ENCODE measurements at places on chromosomes 1 and 21.

DNA sequence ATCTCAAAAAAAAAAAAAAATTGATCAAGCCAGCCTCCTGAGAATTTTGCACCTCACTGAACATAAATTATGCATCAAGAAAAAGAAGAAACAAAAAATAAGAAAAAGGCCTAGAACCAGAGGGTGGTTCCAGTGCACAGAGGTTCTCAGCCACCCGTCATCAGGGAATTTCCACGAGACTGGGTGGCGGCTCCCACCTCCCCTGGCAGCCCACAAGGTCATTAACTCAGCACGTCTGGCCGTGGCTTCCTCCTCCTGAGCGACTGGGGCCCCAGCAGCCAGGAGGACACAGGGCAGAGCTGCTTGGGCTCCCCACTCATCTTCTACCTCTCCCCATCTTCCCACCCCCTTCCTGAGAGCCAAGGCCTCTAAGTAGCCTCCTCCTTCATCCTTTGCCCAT is 15.7 kb upstream of the TMEM51 start:
- DNase-seq = no peak

GRCh38 chr1:230863449-230863848 is 4.9 kb downstream of the C1orf198 start:
- DNase-seq = no peak

- DNase-seq = no peak
Observed at GRCh38 chr1:208686592-208686991, 442.4 kb upstream of the PLXNA2 start.

DNA sequence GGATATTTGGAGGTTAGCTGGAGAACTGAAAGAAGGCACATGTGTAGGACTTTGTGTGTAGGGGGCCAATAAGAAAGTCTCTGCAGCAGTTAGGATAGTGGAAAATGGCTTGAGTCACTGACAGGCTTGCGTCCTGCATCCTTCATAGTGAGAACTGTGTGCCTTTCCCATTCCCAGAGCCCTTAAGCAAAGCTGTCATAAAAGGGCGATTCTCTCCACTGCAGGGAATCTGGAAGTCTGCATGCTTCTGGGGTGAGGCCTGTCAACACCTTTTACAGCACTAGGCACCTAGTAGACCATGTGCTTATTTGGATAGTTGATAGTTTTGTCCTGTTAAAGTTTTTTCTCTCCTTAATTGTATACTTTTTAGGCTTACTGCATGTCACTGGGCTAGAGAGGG is 39.4 kb upstream of the MACF1 start:
- no peak for DNase-seq

DNA sequence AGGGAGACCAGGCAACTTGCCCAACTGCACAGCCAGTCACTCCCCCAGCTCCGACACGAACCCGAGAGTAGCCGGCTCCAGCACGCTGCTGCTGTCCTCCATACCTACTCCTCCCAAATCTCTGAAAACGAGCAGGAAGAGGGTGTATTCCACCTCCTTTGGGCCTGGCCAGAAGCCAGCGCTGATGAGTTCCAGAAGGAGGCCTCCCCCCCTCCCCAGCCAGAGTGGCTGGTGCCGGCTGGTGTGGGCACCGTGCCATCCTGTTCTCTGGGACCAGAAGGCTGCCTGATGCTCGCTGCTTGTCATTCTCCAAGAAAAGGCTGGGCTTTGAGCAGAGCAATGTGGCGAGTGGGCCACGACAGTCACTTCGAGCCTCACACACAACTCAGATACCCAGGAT is 22.2 kb downstream of the KCNN3 start:
- DNase-seq = no peak

- DNase-seq = peak; percentile 62
Observed at GRCh38 chr1:9589719-9590157, 1.0 kb downstream of the TMEM201 start.

DNA sequence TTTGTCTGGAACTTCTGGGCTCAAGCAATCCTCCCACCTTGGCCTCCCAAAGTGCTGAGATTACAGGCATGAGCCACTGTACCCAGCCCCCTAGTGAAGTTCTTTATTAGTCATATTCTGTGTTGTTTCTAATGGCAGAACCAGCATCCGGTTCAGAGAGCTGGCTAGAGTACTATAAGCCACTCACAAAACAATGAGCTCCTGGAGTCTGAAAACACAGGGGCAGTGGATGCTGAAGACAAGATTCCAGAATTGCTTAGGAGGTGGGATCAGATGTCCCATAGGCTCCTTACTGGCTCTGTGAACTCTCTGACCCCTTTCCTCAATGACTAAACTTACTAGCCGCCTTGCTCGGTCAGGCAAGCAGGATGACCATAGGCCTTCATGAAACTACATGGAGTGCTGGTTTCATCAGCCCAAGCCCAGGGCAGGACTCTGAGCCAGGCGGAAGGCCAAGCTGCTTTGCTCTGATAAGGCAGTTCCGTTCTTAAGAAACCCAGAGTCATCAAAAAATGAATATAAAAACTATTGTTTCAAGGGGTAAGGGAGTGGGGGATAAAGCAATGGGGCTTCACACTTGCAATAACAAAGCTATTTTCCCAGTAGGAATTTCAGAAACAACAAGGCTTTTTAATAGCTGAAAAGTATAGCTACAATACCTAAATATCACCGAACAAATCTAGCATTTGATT is 8.1 kb downstream of the MTHFR start:
- DNase-seq = no peak

GRCh38 chr1:117615474-117615873 is 9.6 kb downstream of the TENT5C start:
- no peak for DNase-seq

GRCh38 chr1:153404768-153405167 is 11.6 kb upstream of the S100A7A start:
- no peak for DNase-seq

GRCh38 chr1:226063977-226064815 is 1.7 kb downstream of the H3-3A start:
- DNase-seq = no peak

DNA sequence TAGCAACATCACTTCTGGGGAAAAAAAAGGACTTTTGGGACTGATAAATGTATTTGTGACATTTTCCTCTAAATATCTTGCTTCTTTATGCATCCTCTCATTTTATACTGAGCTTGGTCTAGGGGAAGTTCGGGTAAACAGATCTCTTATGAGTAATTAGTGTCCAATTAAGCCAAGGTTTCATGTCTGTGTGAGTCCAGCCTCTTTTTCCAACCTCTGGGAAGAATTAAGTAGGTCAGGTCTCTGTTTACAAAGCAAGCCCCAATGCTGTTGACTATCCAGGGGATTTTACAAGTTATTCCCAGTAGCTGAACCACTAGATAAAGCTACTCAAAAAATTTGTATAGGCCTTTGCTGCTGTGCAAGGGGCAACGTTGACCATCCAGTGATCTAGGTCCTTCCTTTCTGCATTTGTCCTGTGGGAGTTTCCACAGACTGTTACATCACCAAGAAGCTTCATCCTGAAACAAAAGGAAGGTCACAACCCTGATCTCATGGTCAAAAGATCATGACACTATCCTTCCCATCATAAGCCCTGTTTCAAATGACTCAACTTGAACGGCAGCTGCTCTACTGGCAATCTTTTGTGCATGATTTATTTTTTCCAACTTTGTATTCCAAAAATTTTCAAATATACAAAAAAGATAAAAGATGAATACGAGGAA is 74.3 kb downstream of the ETS2 start:
- DNase-seq = no peak

- no peak for DNase-seq
Observed at GRCh38 chr1:20322081-20322824, 31.6 kb downstream of the VWA5B1 start.

GRCh38 chr1:92343061-92343460 is 44.2 kb downstream of the RPAP2 start:
- DNase-seq = no peak

- no peak for DNase-seq
Observed at GRCh38 chr1:30641572-30642353, 81.6 kb downstream of the MATN1 start.

GRCh38 chr1:179120736-179121135 is 38.9 kb downstream of the TOR3A start:
- DNase-seq = no peak

- no peak for DNase-seq
Observed at GRCh38 chr1:101148980-101149379, 87.8 kb upstream of the S1PR1 start.

- no peak for DNase-seq
Observed at GRCh38 chr1:229047840-229048620, 222.9 kb upstream of the RAB4A start.

GRCh38 chr1:94527447-94528031 is 14.0 kb downstream of the F3 start:
- no peak for DNase-seq

- no peak for DNase-seq
Observed at GRCh38 chr1:199109160-199109559, 470.3 kb downstream of the PTPRC start.

DNA sequence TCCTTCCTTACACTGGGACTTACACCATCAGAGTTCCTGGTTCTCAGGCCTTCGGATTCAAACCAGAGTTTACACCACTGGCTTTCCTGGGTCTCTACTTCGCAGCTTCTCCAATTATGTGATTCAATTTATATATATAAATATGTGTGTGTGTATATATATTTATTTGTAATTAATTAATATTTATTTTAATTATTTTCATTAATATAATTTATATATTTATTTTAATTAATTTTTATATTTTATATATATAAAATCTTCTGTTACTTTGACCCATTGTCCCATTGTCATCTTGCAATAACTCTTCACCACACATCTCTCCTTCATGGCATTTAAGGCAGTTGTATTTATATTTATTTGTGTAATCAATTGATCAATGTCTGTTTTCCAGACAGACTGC is 28.4 kb upstream of the ST6GALNAC3 start:
- DNase-seq = no peak

DNA sequence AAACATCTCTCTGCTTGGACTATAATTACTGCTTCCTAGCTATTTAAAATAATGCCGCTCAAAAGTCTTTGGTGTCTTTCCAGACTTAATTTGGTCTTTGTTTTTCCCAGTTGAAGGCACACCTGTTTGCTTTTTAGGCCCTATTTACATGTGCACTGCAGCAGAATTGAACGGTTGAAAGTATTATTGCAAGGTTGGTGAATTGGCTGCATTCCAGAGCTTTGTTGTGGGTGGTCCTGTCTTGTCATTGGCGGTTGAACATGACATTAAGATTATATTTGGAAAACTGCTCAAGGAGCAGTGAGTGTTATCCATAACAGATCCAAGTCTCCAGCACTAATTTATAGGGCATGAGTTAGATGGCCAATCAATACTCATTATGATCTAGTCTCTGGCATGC is 656.3 kb downstream of the PTPRC start:
- no peak for DNase-seq

DNA sequence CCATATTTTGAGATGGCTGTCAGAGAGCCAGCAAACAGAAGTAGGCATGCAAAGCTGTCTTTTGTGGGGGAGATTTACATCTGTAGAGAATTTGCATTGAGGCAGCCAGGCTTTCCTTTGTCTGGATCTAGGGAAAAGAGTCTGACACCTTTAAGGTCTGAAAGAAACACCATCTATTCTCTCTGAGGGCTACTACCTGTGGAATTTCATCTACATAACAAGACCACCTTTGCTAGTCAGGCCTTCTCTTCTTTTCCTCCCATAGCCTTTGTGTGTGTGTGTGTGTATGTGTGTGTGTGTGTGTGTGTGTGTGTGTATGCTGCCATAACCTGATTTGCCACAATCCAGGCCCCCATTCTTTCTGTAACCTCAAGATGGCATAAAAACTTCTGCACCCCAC is 28.4 kb upstream of the DMRTB1 start:
- DNase-seq = no peak

- peak; percentile 81 for DNase-seq
Observed at GRCh38 chr21:45523411-45524101, 18.7 kb downstream of the SLC19A1 start.

DNA sequence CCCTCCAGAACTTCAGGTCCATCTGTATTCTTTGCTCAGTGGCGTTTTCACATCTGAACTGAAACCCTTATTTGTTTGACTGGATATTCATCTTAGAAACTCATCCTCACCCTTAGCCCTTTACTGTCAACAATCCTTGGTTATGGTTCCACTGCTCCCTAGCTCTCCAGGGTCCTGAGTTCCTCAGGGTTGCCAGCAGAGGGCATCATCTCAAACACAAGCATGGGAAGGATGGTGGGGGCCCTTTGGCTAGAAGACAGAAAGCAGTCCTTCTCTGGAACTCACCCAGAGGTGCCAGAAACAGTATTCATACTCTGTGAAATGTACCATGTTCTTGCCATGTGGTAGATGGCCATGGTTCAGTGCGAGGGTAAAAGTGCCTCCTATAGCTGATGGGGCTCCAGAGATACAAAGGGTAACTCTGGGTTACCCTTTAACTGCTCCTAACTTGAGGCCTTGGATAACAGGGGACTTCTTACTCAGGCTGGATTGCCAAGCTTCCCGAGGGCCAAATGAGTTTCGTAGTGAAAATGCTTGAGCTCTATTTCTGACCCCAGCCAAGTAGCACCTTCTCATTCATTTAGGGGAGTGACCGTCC is 11.3 kb downstream of the NCSTN start:
- DNase-seq = no peak

- peak; percentile 62 for DNase-seq
Observed at GRCh38 chr1:25501235-25502058, 42.0 kb upstream of the LDLRAP1 start.

DNA sequence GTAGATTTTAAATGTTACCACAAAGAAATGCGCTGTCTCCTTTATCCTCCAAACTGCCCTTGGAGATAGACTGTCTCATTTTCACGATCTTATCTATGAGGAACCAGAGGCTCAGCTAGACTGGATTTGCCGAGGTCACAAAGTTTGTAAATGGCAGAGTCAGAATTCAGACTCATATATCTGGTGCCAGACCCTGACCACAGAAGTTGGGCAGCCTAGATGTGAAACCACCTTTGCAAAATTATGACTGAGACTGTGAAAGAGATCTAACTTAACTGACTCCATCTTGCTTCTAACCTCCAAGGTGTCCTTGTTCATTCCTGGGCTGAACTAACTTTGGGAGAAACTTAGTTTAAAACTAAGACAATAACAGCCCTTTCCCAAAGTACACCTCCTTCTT is 14.1 kb downstream of the CNR2 start:
- DNase-seq = no peak

DNA sequence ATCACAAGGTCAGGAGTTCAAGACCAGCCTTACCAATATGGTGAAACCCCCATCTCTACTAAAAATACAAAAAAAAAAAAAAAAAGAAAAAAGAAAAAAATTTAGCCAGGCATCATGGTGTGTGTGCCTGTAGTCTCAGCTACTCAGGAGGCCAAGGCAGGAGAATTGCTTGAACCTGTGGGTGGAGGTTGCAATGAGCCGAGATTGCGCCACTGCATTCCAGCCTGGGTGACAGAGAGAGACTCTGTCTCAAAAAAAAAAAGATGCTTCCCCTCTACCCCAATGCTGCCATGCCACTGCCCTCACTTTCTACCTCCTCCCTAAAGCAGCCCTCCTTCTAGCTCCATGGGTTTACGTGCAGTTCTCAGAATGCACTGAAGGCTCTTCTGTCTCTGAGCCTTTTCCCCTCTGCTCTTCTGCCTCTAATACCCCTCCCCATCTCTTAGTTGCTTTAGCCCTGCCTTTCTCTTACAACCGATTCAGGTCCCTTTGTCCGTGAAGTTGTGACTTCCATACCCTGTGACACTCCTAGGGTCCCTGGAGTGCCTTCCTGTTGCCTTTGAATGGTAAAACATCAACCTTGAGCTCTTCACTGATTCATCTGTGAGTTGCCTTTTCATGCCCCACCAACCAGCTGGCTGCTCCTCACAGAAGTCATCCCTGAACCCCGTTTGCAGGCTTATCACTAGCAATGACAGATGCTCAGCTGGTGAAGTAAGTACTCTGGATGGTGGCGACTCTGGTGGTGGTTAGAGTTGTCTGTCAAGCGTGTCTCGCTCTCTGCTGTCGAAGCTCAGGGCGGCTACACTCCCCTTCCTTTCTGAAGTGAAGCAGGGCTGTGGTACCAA is 234.9 kb downstream of the RHOU start:
- DNase-seq = no peak

- DNase-seq = no peak
Observed at GRCh38 chr1:57017200-57017599, 51.4 kb upstream of the C8B start.

Data from mesenteric fat pad (tissue), 1 donor.